ENCODE measurements at places on chromosomes 1 and 21.
A peak's percentile ranks its signal among the peaks of the same experiment; 100 is the strongest.

- no peak for DNase-seq
These were observed 171.5 kb upstream of the DUSP10 start for GRCh38 chr1:221913351-221913892.

- DNase-seq: no peak
These were observed 78.6 kb downstream of the EXTL2 start for GRCh38 chr1:100816049-100816448.

GRCh38 chr1:179164494-179164893 lies 65.0 kb downstream of the ABL2 start:
- no peak for DNase-seq

GRCh38 chr1:247373721-247374141 lies 42.1 kb upstream of the ZNF496 start:
- DNase-seq: peak; percentile 29

DNA sequence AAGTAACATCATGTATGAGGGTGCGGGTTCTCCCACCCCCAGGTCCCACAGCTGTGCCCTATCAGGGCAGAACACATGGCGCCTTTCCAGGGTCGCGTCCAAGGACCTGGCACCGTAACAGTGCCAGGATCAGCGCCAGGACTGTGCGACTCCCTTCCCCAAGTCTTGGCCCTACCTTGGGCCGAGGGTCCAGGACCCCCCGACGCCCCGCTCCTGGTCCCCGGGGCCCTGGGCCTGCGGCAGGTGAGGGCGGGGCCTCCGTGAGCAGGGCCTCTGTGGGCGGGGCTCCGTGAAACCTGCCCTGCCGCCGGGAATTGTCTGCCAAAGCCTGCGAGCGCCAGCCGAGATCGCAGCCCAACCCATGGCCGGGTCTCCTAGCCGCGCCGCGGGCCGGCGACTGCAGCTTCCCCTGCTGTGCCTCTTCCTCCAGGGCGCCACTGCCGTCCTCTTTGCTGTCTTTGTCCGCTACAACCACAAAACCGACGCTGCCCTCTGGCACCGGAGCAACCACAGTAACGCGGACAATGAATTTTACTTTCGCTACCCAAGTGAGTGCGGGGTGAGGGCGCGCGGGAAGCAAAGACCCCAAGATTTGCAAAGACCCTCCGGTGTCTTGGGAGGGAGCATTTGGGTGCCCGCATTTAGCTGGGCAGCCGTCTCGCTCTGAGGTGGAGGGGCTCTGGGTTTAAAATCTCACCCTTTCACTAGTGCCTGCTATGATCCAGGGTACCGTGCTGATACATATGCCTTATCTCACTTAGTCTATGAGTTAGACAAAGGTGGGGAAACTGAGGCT lies at the start of gene RHBG:
RHBG (plus strand) TSS at position 323 of the 796 bp plus-strand sequence; CDS start at position 362, 39 bp downstream.
- DNase-seq: no peak

Measured in stimulated activated CD8-positive, alpha-beta memory T cell treated with anti-CD3 and anti-CD28 coated beads, Interleukin-15, amount 100 ng/mL, for 24 hours (primary cell).